ENCODE measurements at places on chromosomes 12 and 14.

- no peak for DNase-seq
These were observed 606.1 kb downstream of the SLC16A7 start for GRCh38 chr12:60201891-60202290.

DNA sequence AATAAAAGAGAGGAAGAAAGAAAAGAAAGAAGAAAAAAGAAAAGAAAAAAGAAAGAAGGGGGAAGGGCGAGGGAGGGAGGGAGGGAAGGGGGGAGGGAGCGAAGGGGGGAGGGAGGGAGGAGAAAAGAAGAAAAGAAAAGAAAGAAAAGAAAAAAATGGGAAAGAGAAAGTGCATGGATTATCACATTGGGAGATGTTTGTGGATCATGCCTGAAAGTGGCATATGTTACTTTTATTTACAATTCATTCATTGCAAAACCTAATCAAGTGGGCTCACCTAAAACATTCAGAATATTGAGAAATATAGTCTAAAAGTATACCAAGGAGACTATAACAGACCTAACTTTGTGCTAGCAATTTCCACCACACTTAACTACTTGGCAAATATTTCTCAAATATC, 246.9 kb upstream of the SYT1 start:
- no peak for DNase-seq

GRCh38 chr14:24274101-24274543, 2.7 kb upstream of the RABGGTA start:
- DNase-seq = no peak

- DNase-seq = no peak
These were observed 223.3 kb upstream of the SFSWAP start for GRCh38 chr12:131487388-131488124.

DNA sequence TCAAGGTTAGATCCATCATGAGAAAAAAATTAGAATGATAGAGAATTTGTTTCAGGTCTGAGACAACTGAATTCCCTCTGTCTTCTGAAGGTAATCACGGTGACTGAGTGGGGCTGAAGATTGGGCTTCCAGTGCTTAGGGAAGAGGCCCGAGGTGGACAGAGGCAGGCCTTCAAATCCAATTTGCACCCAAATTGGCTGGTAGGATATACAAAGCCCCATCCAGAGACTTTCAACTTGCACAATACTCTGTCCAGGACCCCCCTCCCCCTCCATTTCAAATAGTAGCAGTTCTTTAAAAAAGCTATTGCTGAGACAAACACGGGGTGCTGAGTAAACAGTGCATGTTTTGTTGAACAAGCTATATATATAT, 3.6 kb upstream of the FOXG1 start:
- no peak for DNase-seq

- DNase-seq = no peak
These were observed 37.7 kb downstream of the FGD4 start for GRCh38 chr12:32437095-32437515.
